ENCODE measurements at places on chromosomes 1 and 21. TPM values are rescaled to one million over a fixed set of nuclear protein-coding genes. Genes with fewer than 3 reads are reported as not detected.

The OR2L8 gene
- total RNA-seq: not detected

The USH2A gene
- 0.30 TPM for total RNA-seq

The KIAA1614 gene
- total RNA-seq: 0.88 TPM

The HAPLN2 gene
- total RNA-seq: 2.2 TPM

The ATP1A4 gene
- total RNA-seq: 0.07 TPM

The AADACL3 gene
- total RNA-seq: not detected

The SMCP gene
- total RNA-seq: not detected

DNA sequence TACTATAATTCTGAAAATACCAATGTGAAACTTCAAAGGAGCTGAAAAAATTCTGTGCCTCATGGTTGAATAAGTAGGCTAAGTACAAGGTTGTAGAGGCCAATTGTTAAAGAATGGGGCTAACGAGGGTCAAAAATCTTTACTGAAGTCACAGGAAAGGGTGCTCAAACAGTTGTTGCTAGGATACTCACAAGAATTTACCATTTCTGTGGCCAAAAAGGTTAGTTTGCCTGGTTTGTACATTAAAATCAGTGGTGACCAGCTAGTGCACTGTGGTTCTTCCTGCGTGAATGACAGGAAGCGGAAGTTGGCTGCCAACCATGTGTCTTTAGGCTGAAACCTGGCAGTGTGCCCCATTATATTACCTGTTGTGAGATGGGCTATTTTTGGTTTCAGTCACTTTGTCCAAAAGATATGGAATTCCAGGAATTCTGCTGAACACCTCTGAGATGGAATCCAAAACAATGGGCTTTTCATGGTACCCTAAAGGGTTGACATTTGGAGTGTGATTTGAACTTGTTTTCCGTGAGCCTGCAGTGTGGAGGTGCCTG lies 13.5 kb downstream of the MAP3K21 start:
- H3K4me3 ChIP-seq: no peak overlapping the region
- no peaks in the 10 kb centered on the region for H3K36me3 ChIP-seq
- H3K27me3 ChIP-seq: peaks cover 3% of the 10 kb centered on the region
- no peak overlapping the region for H3K27ac ChIP-seq

GRCh38 chr21:35321322-35322200 lies 272.5 kb upstream of the RUNX1 start:
- no peaks in the 10 kb centered on the region for H3K36me3 ChIP-seq
- H3K27me3 ChIP-seq: no peaks in the 10 kb centered on the region
- no peak for DNase-seq

GRCh38 chr1:194300340-194300739 lies 1113.9 kb upstream of the B3GALT2 start:
- no peaks in the 10 kb centered on the region for H3K36me3 ChIP-seq
- H3K27ac ChIP-seq: no peak overlapping the region
- H3K4me3 ChIP-seq: no peak overlapping the region

DNA sequence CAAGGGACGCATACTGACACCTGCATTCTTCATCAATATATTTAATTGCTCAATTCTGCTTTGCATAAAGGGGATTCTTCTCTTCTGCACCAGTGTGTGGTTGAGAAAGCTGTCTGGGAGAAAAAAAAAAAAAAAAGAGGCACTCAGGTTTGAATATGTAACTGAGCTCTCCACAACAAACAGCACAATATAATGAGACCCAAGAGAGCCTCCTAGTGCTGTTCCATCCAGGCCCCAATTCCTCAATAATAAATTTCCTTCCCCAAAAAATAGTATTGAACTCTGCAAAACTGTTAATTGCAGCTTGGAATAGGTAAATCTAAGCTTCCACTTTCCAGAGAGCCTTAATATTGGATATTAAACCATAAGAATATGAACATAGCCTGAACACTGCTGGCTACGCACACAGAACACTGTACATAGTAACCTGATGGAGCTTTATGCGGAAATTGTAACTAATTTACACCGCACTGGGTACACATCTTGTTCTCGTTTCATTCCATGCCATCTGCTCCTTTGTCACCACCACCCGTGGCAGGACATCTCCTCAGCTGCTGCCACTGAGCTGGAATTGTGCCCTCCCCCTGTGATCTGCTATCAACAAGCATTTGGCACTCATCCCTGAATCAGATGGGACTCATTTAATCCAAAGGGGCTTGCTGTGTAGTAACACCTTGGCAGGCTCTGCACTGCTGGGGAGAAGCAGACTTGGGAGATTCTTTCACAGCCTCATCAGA lies 272.0 kb downstream of the HHIPL2 start:
- no peak for DNase-seq
- no peaks in the 10 kb centered on the region for H3K27me3 ChIP-seq
- no peaks in the 10 kb centered on the region for H3K4me1 ChIP-seq

DNA sequence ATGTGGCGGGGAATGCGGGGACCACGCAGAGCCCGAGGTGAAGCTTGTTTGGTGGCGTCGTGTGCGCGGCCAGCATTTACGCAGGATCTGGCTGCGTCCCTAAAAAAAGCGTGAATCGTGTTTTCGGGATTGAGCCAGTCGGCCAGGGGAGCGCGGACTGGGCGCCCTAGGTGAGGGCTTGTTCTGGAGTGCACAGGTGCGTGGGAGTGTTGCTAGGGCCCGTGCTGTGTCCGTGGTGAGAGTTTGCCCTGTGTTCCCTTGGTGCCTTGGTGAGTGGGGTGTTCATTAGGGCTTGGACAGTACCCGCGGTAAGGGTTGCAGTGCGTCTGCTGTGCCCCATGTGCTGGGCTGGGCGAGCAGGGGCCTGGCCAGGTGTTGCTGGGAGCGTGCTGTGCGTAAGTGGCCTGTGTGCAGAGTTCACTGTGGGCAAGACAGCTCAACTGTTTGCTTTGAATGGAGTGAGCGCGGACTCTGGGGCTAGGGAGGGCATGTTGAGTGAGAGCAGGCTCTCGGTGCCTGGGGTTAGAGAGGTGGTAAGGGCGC lies 673 bp downstream of the CD46 start:
- H3K36me3 ChIP-seq: peaks cover 7% of the 10 kb centered on the region
- H3K4me3 ChIP-seq: peak overlapping the region; percentile 76
- peak; percentile 17 for DNase-seq
- peak overlapping the region; percentile 78 for H3K27ac ChIP-seq
- peaks cover 41% of the 10 kb centered on the region for H3K4me1 ChIP-seq

- no peaks in the 10 kb centered on the region for H3K36me3 ChIP-seq
- H3K27me3 ChIP-seq: no peaks in the 10 kb centered on the region
- no peak for DNase-seq
- H3K4me3 ChIP-seq: no peak overlapping the region
- peaks cover 9% of the 10 kb centered on the region for H3K4me1 ChIP-seq
These were observed 17.8 kb upstream of the EPHA2 start for GRCh38 chr1:16173447-16174260.

GRCh38 chr1:205448540-205449253 lies 7.1 kb downstream of the BLACAT1 start:
- no peaks in the 10 kb centered on the region for H3K36me3 ChIP-seq
- no peak overlapping the region for H3K27ac ChIP-seq
- H3K27me3 ChIP-seq: peaks cover 4% of the 10 kb centered on the region

DNA sequence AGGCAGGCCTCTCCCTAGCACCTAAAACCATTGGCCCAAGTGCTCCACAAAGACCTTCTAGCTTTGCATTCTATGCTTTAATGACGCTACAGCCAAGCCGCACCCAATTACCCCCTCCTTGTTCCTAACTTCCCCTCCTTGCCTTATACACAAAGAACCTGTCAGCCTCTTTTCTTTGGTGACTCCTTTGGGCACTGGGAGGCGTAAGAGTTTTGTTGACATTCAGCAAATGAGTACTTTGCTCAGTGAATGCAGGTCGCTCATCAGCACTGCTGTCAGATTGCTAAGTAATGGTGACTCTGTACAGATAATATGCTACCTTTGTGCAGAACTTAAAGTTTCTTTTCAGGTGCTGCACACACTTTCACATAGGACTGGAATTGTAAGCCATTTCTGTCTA lies 187.6 kb upstream of the FAM78B start:
- no peak overlapping the region for H3K4me3 ChIP-seq
- no peaks in the 10 kb centered on the region for H3K36me3 ChIP-seq
- no peak overlapping the region for H3K27ac ChIP-seq
- peaks cover 5% of the 10 kb centered on the region for H3K27me3 ChIP-seq
- no peaks in the 10 kb centered on the region for H3K4me1 ChIP-seq
- no peak for DNase-seq

- peaks cover 12% of the 10 kb centered on the region for H3K4me1 ChIP-seq
- peak overlapping the region; percentile 24 for H3K27ac ChIP-seq
- H3K4me3 ChIP-seq: no peak overlapping the region
- DNase-seq: no peak
- no peaks in the 10 kb centered on the region for H3K36me3 ChIP-seq
These were observed 12.8 kb downstream of the RGL1 start for GRCh38 chr1:183817576-183818288.

DNA sequence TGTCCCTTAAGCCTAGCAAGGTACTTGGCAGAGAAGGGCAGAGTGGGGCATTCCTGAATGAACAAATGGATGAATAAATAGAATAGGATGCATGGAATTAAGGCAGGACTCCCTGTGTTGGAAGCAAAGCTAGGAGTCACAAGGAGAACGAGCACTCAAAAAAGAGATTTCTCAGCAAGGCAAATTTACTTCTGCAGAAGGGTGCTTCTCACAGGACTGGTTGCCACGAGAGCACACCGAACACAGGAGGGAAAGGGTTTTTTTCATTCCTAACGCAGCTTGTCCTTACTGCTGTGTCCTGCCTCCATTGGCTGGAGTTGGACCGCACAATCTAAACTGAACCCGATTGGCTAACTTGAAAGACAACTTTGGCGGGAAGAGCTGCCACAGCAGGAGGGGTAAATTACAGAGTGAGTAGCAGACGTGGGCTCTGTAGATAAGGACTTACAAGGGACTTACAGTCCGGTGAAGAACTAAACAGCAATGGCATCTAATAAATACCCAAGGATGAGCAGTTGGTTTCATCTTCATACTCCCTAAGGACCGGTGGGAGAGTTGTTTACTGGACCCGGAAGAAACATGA lies 52.4 kb downstream of the KIF26B start:
- no peak overlapping the region for H3K4me3 ChIP-seq
- DNase-seq: no peak
- H3K27ac ChIP-seq: no peak overlapping the region
- no peaks in the 10 kb centered on the region for H3K27me3 ChIP-seq
- H3K4me1 ChIP-seq: no peaks in the 10 kb centered on the region

DNA sequence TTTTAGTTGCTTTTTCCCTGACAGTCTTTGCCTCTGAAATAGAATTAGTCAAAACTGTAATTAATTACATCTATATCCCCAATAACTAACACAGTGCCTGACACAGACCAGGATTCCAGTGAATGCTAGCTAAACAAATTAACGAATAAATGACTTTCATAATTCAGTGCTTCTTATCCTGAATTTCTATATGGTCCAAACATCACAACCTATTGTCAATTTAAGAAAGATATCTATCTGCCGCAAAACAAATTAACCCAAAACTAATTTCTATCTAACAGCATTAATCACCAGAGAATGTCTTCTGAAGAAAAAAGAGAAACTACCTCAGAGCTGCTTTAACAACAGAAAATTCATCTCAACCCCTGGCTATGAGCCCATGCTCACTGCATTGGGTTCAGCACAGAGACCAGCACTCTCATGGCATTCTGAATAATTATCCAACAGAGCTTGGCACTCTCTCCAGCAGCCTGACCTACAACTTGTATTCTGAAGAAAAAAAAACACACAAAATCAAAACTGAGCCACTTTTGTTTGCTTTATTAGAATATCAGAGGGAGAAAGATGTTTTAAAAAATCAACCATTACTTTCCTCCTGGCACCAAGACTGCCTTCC lies 547.3 kb upstream of the BEND5 start:
- no peaks in the 10 kb centered on the region for H3K4me1 ChIP-seq
- H3K27ac ChIP-seq: no peak overlapping the region

- no peak overlapping the region for H3K27ac ChIP-seq
- H3K4me1 ChIP-seq: no peaks in the 10 kb centered on the region
- no peak for DNase-seq
- no peaks in the 10 kb centered on the region for H3K27me3 ChIP-seq
- no peak overlapping the region for H3K4me3 ChIP-seq
- no peaks in the 10 kb centered on the region for H3K36me3 ChIP-seq
These were observed 210.0 kb upstream of the FOXD3 start for GRCh38 chr1:63112155-63112900.

- H3K36me3 ChIP-seq: no peaks in the 10 kb centered on the region
- no peak overlapping the region for H3K4me3 ChIP-seq
- no peak for DNase-seq
- no peaks in the 10 kb centered on the region for H3K4me1 ChIP-seq
These were observed 25.2 kb downstream of the CRNN start for GRCh38 chr1:152388889-152389288.

- H3K27ac ChIP-seq: no peak overlapping the region
- no peak overlapping the region for H3K4me3 ChIP-seq
- H3K36me3 ChIP-seq: no peaks in the 10 kb centered on the region
These were observed 857.9 kb downstream of the BRINP3 start for GRCh38 chr1:189619682-189620332.

DNA sequence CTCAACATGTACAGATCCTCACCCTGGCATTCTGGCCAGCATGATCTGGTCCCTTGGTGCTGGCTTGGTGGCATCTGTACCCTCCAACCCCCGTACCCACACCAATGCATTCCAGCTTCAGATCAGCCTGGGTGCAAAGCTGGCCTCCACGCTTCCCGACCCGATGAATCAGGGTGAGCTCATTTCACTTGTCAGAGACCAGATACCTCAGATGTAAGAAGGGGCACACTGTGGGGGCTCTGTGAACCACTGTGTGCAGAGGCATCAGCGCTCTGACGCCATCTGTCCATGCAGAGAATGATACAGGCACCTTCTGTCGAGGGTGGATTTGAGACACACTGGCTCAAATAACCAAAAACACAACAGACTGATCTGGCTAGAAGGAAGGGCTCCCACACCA lies 76.6 kb downstream of the DMRTB1 start:
- H3K27me3 ChIP-seq: no peaks in the 10 kb centered on the region
- no peaks in the 10 kb centered on the region for H3K36me3 ChIP-seq
- DNase-seq: no peak
- H3K4me3 ChIP-seq: no peak overlapping the region
- H3K4me1 ChIP-seq: no peaks in the 10 kb centered on the region

DNA sequence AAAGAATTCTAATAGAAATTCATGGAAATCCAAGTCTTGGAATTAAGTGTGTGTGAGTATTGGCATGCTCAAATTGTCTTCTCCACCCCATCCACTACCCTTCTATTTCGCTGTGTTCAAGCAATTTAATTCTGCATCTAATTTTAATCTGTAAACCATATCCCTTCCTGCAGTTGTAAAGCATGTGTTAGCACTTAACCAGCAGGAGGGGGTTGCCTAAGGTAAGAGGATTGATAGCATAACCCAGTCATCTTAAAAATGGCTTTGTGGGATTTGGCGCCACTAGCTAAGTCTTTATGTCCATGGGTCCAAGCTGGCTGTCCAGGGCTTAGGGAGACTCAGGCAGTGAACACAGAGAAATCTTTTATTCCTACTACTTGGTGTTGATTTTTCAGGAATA lies 210.3 kb downstream of the PTPRC start:
- no peak overlapping the region for H3K4me3 ChIP-seq
- H3K36me3 ChIP-seq: no peaks in the 10 kb centered on the region
- H3K27me3 ChIP-seq: no peaks in the 10 kb centered on the region
- no peak for DNase-seq

GRCh38 chr1:221468546-221468945 lies 273.3 kb downstream of the DUSP10 start:
- H3K4me1 ChIP-seq: no peaks in the 10 kb centered on the region
- no peak overlapping the region for H3K27ac ChIP-seq
- no peak overlapping the region for H3K4me3 ChIP-seq
- DNase-seq: no peak

All from psoas muscle (tissue), 8 donors.